Brain (organoid and tissue), 16 donors: ENCODE measurements at places on chromosomes 7 and 10.

DNA sequence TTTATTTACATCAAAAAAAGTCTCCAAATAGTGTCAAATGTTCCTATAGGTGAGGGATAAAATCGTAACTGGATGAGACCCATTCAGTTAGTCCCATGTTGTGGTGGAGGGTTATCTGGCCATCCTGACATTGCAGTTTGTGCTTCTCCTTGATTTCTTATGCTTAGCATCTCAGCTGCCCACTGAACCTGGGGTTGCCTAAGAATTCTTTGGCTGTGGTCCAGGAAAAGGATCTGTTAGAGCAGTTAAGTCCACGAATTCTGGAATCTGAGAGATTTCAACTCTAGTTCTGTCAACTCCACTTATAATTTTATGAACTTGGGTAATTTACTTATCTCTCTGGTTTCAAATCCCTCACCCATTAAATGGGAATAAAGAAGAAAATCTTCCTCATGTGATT is 1673.4 kb downstream of the REEP3 start:
- DNase-seq, result no peak

DNA sequence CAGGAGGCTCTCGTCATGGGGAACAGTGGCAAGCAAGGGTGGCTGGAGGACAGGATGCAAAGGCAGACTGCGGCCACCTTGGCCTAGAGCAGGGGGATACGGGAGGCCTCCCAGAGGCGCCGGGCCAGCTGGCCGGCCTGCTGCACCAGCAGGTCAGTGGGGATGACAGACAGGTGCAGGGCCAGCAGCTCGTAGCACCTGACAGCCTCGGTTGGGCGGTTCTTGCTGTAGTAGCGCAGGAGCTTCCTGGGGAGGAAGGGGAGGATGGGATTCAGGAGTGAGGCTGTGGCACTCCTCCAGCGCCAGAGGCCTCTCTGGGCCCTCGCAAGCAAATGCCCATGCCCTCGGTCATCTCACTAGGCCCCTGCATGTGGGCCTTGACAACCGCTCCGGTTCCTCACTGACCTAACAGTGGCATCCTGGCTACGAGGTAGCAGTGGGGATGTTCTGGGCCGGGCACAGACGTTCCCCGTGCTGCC is 2.5 kb upstream of the PYROXD2 start:
- no peak for DNase-seq

DNA sequence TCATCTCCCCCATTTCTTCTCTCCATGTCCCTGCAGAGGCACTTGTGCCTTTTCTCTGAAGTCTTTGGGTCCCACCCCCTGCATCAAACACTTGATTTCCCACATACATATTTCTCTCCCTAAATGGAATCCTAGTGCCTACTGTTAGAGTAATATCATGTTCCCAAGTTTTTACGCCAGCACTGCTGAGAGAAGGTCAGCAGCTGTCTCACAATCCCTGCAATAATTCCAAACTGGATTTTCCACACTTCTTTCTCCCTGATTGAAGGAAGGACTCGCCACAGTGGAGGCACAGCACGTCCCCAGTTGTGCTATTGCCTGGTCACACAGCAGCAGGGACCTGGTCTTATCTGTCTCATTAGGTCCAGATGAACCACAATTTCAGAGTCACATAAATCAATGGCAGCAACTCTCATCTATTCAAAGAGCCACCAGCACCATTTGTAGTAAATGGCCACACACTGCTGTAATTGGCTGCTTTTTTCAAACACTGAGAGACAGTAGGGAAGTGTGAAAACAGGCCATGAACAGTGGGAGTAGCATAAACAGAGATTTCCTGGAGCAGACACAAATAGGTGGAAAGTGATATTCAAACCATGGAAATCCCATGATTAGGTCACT is 605.5 kb downstream of the XPNPEP1 start:
- no peak for DNase-seq

GRCh38 chr7:95389516-95389915 is 6.7 kb downstream of the PON3 start:
- DNase-seq, result no peak

GRCh38 chr7:48132792-48133191 is 38.5 kb upstream of the ABCA13 start:
- DNase-seq, result no peak

DNA sequence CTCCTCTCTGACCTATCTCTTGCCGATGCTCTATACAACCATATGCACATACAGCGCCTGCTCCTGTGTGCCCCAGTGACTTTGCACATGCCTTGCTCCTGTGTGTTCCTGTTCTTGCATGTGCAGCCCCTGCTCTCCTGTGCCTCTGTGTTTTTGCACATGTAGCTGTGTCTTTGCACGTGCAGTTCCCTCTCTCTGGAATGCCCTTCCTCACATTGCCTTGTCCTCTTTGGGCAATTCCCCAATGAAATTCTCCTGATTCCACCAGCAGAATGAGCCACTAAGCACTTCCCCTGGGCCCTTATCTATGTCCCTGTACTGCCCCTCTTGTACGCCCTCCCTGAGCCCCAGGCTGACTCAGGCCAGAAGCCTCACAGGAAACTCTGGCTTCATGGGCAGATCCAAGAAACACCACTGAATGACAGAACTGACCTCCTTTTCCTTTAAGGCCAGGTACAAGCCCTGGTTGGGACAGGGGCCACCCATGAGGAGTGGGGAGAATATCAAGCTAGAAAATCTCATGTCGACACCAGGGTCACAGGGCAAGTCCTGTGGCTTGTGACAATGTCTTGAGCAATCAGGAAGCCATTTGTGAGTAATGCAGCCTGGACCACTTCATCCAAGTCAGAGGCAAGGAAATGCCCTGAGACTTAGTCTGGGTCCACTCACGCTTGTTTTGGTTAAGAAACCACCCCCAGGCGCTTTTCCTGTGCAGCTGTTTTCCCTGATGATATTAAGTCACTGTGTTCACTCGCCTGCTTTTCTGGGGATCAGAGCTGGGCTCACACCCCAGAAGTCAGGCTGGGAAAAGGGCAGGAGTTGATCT is 1.9 kb upstream of the ARHGAP22 start:
- no peak for DNase-seq

GRCh38 chr7:137475966-137476365 is 132.4 kb upstream of the PTN start:
- DNase-seq, result no peak

- DNase-seq, result no peak
Observed at GRCh38 chr10:9009505-9009904, 955.0 kb downstream of the GATA3 start.

DNA sequence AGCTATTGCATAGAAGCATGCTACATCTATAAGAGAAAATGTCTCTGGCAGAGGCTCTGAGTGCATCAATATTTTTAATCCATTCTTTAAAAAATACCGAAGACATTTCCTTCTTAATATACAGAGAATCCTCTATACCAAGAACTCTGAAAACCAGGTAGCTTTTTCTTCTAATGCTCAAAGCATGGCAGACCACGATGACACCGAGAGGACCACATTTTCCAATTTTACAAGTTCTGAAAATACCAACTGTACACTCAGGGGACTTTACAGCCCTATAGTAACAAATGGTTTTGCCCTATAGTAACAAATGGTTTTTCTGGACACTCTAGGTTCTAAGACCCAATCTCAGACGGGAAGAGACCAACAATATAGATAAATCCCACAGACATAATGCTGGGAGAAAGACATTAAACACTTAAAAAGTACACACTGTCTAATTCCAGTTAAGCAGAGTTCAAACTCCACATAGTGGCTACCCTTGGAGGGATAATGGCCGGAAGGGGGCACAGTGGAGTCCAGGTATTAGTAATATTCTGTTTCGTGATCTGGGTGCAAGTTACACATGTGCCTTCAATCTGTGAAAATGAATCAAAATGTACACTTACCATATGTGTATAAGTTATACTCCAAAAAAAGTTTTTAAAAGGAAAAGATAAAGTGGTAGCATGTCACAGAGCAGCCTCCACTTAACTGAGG is 26.2 kb downstream of the CCDC6 start:
- no peak for DNase-seq

GRCh38 chr7:100693312-100694097 is 545 bp downstream of the GIGYF1 start:
- DNase-seq, result no peak

- DNase-seq, result no peak
Observed at GRCh38 chr10:121373411-121373810, 224.8 kb downstream of the FGFR2 start.

DNA sequence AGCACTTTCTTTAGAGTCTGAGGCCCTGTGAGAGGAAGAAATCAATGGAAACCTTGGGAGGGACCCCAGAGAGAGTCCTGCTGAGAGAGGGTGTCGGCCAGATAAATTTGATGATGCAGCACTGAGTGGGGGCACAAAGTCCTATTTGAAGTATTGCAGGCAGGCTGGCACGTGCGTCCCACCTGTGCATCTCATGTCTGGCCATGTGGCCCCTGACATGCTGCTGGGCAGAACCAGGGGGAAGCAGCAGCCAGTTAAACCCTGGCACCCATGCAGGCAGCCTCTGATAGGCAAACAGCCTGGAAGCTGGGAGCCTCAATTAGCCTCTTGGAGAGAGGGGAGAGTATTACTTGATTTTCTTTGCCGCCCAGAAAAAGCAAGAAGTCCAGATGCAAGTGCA is 180.9 kb downstream of the PLXNA4 start:
- DNase-seq, result no peak

- DNase-seq, result no peak
Observed at GRCh38 chr10:70866424-70866823, 21.9 kb downstream of the PCBD1 start.

- no peak for DNase-seq
Observed at GRCh38 chr10:104040862-104041789, 44.6 kb downstream of the COL17A1 start.

DNA sequence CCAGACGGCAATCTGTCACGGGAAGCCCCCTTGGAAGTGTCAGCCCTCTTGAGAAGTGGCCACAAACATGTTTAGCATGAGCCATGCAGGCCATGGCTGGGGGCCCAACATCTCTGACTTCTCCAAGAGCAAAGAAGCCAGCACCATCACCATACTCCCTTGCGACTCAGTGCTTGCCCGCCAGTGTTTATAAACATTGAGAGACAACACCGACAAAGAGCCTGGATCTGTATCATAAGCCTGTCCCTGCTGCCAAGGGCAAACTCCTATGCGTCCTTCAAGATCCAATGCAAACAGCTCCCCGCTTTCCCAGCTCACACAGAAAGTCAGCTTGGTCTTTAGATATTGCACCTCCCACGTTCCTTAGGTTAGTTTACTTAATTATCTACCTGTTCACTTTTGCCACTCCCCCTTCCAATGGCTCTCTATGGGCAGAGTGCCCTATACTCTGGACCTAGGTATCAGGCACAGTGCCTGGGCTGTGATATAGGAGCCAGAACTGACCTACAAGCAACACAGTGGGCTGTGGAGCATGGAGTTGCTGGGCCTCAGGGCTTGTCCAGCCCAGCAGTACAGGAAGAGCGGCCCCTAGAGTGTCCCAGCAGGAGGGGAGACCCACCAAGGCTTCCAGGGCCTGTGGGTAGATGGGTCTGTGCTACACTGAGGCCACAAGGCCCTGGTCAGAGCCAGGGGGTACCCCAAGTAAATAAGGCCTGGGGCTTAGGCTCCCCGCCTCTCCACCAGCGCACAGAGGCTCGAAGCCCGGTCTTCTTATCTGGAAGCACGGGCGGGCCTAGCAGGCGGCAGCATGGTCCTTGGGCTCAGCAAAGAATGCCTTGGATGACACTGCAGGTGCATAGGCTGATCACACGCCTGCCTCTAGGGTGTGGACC is 37.7 kb downstream of the CAMK2B start:
- no peak for DNase-seq

DNA sequence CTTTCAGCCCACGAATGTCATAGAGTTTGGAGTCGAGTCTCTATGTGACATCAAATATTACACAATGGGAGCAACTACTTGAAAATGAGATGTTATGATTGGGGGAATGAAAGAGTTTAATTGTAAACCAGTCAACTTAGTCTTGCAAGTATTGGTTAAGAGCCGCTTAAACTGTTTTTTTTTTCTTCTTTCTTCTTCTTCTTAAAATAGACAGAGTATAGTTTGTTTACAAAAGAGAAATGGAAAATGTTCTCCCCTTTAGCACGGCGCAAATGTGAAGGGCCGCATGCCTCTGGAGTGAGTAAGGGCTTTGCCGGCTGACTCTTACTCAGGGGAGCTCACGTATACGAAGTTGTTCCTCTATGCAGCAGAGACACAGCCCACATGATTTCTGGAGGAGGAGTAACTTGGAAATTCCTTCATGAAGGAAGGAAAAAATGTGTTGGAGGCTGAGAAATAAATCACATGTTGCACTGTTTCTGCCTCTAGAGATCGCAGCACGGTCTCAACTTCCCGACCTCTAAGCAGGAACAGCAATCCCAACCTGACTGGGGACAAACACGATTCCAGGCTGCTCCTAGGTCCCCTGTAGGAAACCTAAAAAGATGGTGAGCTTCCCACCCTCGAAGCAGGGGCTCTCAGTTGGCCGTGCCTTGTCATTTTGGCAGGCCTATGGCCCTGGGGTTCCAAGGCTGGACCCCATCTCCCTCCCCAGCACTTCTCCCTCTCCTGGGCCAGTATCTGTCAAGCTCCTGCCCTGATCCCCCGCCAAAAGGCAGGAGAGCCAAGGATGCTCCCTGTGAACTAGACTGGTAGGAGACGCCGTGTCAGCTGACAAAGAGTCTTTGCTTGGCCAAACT is 44.8 kb downstream of the MYOF start:
- DNase-seq, result no peak

DNA sequence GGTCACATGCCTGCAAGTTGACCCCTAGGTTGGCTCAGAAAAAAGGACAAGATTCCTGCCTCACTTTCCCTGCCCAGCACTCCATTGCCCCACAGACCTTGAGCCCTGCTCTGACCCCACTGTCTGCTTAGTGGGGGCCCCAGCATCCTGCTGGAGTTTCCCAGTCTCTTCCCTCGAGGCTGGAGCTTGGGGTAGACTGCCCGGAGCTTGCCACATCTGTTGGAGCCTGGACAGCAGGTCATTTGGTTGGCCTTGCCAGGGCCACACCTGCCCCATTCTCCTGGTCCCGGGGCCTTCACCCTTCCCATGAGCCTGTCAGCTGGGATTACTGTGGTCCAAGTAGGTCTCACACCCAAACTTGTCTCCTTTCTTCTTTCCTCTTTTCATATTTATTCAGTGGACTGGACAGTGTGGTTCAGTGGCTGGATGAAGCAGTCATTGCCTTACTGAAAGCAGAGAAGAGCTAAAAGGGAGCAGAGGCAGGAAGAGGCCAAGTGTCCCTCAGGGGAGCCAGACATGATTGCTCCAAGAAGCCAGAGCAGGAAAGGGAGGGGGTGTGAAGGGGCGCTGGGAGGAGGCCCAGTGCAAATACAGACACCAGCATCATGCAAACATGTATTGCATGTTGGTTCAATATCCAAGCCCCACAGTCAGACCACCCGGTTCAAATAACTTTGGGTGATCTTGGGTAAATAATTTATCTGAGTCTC is 56.2 kb upstream of the CACUL1 start:
- no peak for DNase-seq

GRCh38 chr10:124523901-124524300 is 62.3 kb downstream of the LHPP start:
- DNase-seq, result no peak

DNA sequence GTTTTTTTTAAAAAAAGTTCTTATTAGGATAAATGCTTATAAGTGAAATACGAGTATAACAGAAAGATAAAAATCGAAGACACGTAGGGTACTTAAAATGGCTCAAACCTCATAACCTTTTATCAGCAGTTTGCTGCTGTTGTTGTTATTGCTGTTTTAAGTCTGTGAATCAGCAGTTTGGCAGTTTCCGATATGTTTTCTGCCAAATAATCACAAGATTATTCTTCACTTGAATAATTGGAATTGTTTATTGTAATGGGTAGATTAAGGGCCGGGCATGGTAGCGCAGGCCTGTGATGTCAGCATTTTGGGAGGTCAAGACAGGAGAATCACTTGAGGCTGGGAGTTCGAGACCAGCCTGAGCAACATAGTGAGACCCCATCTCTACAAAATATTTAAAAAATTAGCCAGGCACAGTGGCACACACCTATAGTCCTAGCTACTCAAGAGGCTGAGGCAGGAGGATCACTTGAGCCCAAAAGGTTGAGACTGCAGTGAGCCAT is 177.6 kb downstream of the VTI1A start:
- no peak for DNase-seq
